Peyer's patch (tissue), 4 donors: ENCODE measurements at places on chromosomes 7 and 10.

DNA sequence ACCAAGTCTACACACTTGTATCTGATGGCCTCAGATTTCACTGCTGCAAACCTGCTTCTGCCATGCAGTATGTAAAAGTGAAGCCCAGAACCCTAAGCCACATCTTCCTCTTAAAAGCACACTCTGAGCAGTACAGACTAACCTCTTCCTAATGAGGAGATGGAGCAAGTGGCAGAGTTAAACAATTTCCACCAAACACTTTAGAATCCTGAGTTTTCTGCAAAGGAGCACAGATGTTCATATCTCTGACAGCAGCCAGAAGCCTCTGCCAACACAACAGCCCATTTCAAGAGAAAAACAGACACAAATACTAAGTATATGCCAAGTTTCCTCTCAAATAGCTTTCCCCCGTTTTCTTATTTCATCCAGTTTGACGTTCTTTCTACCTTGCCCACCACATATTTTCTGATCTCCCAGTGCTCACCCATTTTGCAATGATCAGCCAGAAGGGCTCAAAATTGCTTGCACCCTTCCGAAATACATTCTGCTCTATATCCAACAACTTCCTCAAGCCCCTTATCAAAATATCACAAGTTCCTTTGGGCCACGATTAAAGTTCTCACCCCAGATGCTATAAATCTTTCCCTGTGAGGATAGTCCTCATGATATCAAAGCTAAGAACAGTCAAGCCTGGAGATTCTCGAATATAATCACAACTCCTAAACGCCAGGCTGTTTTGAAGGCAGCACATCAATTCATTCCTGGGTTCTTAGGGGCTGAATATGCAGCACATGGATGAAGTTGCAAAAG is 27.5 kb downstream of the ELMO1 start:
- DNase-seq, result no peak

GRCh38 chr10:44640429-44640828 is 255.5 kb upstream of the CXCL12 start:
- no peak for DNase-seq

GRCh38 chr7:128443831-128444600 is 11.7 kb upstream of the HILPDA start:
- DNase-seq, result peak; percentile 56

GRCh38 chr10:36345807-36346206 is 703.7 kb upstream of the FZD8 start:
- DNase-seq, result no peak

- no peak for DNase-seq
Measured at GRCh38 chr7:150370612-150371071, 2.0 kb downstream of the REPIN1 start.

GRCh38 chr7:54342458-54342857 is 199.7 kb upstream of the VSTM2A start:
- DNase-seq, result no peak

GRCh38 chr10:37634351-37634880 is 223.0 kb downstream of the ZNF248 start:
- no peak for DNase-seq

- DNase-seq, result no peak
Measured at GRCh38 chr7:95690367-95690947, 81.9 kb upstream of the DYNC1I1 start.

GRCh38 chr10:48608279-48608681 is 3.4 kb upstream of the ARHGAP22 start:
- DNase-seq, result no peak

- DNase-seq, result no peak
Measured at GRCh38 chr10:113426181-113426877, 126.5 kb upstream of the HABP2 start.

GRCh38 chr7:150957133-150958020 is 20.7 kb downstream of the KCNH2 start:
- DNase-seq, result no peak

DNA sequence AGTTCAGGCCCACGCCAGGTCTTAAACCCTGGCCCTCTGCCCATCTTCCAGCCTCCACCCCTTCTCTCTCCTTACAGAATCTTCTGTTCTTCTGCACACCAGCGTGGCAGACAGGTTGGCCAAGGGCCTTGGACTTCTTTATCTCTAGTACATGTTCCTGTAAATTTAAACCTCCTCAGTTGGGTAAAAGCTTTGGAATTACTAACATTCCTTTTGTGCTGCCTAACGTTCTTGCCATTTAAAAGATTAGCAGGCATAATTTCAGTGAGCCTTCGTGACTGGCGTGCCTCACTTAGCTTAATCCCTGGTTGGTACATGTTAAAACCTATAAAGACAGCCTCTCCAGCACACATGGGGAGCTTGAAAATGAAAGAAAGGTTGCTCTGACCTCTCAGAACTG is 192.2 kb downstream of the CUX1 start:
- DNase-seq, result no peak

DNA sequence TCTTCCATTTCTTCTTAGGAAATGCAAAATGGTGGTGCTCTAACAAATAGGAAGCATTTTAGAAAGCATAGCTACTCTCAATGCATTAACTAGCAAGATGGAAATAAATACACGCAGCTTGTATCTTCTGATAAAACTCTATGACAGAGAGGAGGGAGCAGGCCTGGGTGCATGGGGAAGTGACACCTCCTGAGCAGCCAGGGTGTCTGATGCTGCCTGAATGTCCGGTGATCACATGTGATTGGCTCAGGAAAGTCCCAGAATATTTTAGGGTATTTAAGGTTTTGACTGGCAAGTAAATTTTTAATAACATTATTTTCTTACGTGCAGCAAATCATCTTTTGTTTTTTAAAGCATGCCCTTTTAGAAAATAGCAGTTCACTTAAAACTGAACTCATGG is 261.0 kb upstream of the KLF6 start:
- no peak for DNase-seq

DNA sequence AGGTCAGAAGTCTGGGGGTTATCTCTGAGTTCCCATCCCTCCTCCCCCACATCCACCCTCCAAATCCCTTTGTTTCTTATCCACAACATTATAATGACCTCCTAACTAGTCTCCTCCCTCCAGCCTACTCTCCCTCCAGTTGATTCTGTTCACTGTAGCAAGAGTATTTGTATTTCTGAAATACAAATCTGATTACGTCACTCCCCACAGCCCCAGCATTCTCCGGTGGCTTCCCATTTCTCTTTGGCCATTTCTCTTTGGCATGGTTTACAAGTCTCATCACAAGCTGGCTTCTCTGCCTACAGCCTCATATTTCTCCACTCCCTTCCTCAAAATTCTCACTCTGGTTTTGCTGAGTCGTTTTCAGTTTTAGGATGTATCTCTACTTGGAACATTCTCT is 24.6 kb upstream of the MRPS33 start:
- no peak for DNase-seq

DNA sequence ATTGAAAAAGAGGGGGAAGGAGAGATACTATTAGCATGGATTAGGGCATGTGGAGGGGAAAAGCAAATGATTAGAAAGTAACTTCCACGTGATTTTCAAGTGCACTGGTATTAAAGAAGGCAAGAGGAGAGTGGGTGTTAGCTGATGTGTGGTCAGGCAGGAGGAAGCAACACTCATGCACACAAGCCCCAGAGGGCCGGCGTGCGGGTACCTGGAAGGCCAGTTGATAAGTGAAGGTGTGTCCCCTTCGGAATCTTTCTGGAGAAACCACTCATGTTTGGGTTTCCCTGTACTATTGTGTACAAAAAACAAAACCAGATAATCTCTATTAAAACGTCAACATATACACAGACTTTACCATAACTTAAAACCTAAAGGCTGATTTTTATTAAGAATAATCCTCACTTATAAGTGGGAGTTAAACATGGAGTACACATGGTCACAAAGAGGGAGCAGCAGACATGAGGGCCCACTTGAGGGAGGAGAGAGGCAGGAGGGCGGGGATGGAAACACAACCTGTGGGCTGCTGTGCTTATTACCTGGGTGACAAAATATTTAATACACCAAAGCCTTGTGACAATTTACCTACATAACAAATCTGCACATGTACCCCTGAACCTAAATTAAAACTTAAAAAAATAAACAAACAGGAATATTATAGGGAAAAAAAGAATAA is 98.9 kb downstream of the SVIL start:
- DNase-seq, result no peak

DNA sequence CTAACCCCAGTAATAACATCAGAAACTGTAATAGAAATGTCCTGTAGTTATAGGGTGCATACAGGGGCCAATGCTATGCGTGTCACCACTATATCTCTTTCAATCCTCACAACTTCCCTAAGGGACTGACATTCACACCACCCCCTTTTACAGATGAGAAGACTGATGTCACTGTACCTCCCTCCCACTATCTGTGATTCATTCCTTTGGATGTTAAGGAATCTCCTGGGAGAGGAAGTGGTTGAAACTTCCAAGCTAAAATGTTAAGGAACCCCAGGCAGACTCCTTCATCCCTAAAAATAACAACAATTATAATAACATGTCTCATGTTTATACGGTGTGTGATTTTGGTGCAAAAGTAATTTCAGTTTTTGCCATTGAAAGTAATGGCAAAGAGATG is 5.4 kb downstream of the COL13A1 start:
- no peak for DNase-seq

- DNase-seq, result no peak
Measured at GRCh38 chr7:43884209-43884608, 14.9 kb upstream of the MRPS24 start.

GRCh38 chr10:102083541-102083940 is 18.4 kb downstream of the HPS6 start:
- DNase-seq, result no peak
